ENCODE measurements at places on chromosomes 16 and 17. TPM values are rescaled to one million over a fixed set of nuclear protein-coding genes. Genes with fewer than 3 reads are reported as not detected.

- DNase-seq = peak; percentile 99
Measured at GRCh38 chr16:4944333-4945281, 7.7 kb upstream of the PPL start.

ASIC2 gene
- not detected for total RNA-seq

DNA sequence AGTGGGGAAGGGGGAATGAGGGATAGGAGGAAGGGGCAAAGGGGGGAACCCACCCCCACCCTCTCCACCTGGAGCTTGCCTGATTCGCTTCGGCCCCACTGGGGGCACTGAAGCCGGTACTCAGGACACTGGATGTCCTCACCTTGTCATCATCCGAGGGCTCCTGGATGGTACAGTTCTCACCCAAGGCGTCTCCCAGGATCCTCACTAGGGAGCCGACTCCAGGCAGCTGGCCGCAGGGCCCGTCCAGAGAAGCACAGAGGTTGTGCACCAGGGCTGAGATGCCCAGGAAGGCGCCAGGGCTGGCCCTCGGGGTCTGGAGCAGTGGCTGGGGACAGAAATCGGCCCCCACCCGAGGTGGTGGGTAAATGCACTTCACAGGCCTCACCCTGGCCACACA is 92.3 kb downstream of the LITAF start:
- DNase-seq = no peak

KCNG4 gene
- total RNA-seq = not detected

STH gene
- not detected for total RNA-seq

- peak; percentile 36 for DNase-seq
Measured at GRCh38 chr16:68197250-68197649, 38.7 kb downstream of the ESRP2 start.

- no peak for DNase-seq
Measured at GRCh38 chr17:34167354-34167753, 87.7 kb upstream of the CCL2 start.

DNA sequence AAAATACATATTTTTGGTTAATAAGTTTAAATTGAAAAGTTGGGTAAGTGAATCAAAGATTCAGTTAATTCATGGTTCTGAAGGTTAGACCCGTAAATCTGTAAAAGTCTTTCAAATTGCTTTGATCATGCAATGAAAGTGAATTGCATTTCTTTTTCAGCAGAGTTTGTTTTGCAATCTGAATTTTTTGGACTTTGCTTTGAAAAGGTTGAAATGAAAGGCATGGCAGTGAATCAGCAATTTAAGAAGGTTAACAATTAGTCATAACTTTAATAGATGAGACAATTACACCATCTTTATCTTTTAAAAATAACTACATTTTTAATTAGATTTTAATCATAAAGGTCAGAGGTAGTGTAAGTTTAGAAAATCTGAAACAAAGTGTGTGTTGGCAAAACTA is 310.9 kb upstream of the KCNJ16 start:
- DNase-seq = no peak

EVPLL gene
- not detected for total RNA-seq

DNA sequence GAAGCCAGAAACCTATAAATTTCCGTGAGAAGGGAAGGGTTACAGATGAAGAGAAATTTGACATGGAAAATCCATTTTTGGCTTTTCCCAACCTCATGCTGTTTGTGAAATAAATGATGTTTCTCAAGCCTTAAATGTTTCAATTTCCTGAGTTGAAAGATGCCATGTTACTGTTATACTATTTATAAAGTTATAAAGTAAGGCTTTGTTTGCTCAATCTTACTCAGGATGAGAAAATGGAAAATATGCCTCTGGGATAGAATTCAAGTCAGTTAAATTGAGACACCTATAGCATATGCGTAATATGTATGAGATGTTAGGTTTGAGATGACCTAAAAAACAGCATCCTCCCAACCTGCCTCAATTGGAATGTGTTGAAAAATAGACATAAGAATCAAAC is 19.9 kb upstream of the FAM20A start:
- no peak for DNase-seq

GRCh38 chr16:87367529-87367928 is 16.0 kb downstream of the FBXO31 start:
- DNase-seq = no peak

GRCh38 chr16:4837733-4838501 is 9.2 kb downstream of the GLYR1 start:
- no peak for DNase-seq

OR3A3 gene
- total RNA-seq = not detected

DNA sequence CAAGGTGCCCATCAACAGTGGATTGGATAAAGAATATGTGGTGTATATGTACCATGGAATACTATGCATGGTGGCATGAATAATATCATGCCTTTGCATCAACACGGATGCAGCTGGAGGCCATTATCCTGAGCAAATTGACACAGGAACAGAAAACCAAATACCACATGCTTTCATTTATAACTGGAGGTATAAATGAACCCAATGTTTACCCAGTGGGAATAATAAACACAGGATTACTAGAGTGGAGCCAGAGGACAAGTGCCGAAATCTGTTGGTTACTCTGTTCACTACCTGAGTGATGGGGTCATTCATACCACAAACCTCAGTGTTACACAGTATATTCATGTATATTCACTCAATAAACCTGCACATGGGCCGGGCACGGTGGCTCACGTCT is 125.2 kb downstream of the CDH11 start:
- DNase-seq = no peak

DNA sequence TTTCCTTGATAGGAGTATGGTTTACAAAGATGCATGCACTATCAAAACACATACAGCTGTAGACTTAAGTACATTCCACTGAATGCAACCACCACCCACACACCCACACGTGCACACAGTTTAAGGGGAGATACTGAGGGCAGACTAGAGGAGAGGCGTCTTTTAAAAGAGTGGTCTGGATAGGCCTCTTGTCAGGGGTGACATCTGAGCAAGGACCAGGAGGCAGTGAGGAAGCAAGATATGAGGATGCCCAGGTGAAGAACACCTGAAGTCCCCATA is 12.6 kb downstream of the MPHOSPH6 start:
- no peak for DNase-seq

DNA sequence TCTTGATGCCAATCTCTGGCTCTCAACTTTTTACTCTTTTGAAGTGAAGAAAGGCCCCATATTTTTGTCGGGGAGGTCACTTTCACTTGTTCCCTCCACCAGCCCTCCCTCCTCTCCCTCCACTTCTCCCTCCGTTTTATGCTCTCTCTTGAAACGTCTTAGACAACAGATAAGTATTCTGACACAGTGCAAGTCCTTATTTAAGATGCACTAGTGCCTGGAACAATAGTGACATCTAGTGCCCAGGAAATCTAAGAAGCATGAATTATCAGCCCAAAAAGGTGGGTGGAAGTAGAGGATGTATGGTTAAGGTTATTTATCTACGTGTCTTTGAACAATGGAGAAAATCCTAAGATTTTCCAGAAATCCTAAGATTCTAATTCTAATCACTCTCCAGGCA is 17.9 kb downstream of the PSME3IP1 start:
- peak; percentile 49 for DNase-seq

Measured in LHCN-M2 (cell line).